ENCODE measurements at places on chromosomes 3 and 15.

GRCh38 chr3:182644790-182645433 lies 148.4 kb upstream of the ATP11B start:
- no peak for DNase-seq

DNA sequence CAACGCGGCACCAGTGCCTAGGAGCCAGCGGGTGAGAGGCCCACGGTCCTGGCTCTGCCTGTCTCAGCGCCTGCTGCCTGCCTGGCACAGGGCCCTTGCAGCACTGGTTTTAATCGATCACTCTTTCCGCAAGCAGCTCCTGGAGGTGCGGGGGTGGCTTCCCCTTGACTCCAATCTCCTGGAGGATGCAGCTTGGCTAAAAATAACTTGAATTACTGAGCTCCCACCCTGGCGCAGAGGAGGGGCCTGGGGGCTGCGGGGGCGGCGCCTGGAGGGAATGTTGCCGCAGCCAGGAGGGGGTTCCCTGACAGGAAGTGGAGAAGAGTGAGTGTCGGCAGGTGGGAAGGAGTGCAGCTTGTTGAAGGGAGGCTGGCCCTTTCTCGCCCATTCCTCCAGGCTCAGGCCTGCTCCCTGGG lies 9.9 kb upstream of the RPL29 start:
- DNase-seq = no peak

DNA sequence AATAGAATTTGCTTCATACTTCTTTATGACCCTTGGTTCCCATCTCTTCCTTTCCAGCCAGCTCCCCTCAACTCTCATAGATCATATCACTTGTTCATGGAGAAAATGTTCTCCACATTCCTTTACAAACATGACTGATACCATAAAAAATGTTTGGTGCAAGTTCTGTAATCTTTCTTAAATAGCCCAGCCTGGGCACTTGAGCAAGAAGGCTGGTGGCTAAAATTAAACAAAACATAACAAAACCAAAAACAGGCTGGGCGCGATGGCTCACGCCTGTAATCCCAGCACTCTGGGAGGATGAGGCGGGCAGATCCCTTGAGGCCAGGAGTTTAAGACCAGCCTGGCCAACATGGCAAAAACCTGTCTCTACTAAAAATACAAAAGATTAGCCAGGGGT lies 8.9 kb upstream of the POLR2M start:
- no peak for DNase-seq

- no peak for DNase-seq
Measured at GRCh38 chr3:127857333-127857732, 35.0 kb upstream of the MGLL start.

GRCh38 chr3:78820542-78820941 lies 947.3 kb downstream of the ROBO1 start:
- DNase-seq = no peak

- no peak for DNase-seq
Measured at GRCh38 chr15:80251428-80252120, 439 bp downstream of the CTXND1 start.

GRCh38 chr3:123705488-123706285 lies 120.8 kb upstream of the HACD2 start:
- DNase-seq = no peak

GRCh38 chr15:67613708-67614107 lies 71.2 kb downstream of the MAP2K5 start:
- DNase-seq = no peak

DNA sequence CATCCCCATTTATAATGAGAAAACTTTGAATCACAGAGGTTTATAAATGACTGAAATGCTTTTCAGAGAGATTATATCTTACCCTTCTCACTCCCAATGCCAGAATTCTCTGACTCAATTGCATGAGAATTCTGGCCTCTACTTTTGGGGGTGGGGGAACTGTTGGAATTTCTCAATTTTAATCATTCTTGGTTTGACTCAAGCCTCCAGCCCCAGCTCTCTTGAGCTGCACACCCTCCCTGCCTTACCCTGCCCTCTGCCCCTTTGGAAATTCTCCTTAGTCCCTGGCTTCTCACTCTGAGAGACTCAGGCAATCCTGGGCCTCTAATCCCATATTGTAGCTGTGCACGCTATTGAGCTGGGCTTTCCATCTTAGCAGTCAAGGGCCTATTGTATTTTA lies 44.2 kb downstream of the ZNF589 start:
- no peak for DNase-seq

- DNase-seq = no peak
Measured at GRCh38 chr3:186308549-186308948, 53.5 kb downstream of the DGKG start.

GRCh38 chr15:31230630-31231485 lies 95.8 kb upstream of the KLF13 start:
- DNase-seq = no peak

- no peak for DNase-seq
Measured at GRCh38 chr15:90062462-90062932, 39.8 kb downstream of the IDH2 start.

Measured in activated CD8-positive, alpha-beta memory T cell treated with anti-CD3 and anti-CD28 coated beads for 1 hour (primary cell).